ENCODE measurements at places on chromosomes 6 and 20.

GRCh38 chr6:168181316-168181715, 102.3 kb upstream of the FRMD1 start:
- no peak for DNase-seq

- DNase-seq: no peak
These were observed 154.3 kb downstream of the MRPL14 start for GRCh38 chr6:43972913-43973300.

DNA sequence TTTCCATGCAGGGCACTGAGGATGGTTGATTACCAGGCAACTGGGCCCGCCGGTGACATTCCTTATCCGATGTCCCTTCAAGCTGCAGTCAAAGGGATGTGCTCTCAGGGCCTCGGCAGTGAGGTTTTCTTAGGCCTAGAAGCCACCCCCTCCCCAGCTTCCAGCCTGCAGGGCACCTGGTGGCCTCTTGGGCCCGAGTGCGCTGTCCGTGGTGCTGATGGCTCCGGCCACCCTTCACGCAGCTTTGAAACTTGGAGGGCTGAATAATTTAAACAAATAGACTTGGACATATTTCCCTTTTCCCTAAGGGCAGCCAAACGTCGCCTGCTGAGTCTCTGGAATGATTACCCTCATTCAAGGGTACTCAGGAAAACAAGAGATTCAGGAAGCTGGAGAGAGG, 8.9 kb upstream of the MLN start:
- DNase-seq: peak; percentile 75

DNA sequence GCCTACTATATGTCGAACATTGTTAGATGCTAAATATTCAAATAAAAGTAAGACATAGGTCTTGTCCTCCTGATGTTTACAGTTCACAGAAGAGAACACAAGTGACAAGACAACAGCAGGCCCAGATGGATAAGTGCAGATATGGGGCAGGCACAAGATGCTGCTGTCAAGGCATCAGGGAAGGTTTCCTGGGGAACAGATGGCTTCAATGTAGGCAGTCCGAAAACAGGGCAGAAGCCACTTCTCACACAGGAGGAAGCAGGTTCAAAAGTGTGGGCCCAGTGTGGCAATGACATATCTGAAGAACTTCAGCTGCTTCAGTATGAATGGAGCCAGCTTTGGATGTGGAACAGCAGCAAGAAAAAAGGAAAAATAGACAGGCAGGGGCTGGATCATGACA, 32.5 kb downstream of the HLA-DPB1 start:
- DNase-seq: no peak

DNA sequence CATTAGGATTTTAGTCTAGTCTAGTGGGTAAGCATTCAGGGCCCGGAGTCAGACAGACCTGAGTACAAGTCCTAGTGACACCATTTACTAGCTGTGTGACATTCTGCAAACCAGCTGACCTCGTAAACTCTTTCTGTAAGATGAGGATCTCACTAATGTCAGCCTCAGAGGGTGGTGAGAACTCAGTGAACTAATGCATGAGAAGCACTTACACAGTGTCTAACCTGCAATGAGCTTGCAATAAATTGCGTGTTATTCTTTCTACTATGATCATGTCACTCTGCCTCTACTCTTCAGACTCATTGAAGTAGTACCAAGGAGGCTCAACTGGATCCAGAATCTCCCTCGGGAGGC, 41.1 kb upstream of the ZNF831 start:
- DNase-seq: no peak

- peak; percentile 84 for DNase-seq
These were observed 583.5 kb downstream of the EYS start for GRCh38 chr6:65123521-65123920.

GRCh38 chr6:39416728-39417127, 94.2 kb upstream of the KCNK16 start:
- DNase-seq: no peak

GRCh38 chr6:383856-384255, 7.7 kb upstream of the IRF4 start:
- no peak for DNase-seq

DNA sequence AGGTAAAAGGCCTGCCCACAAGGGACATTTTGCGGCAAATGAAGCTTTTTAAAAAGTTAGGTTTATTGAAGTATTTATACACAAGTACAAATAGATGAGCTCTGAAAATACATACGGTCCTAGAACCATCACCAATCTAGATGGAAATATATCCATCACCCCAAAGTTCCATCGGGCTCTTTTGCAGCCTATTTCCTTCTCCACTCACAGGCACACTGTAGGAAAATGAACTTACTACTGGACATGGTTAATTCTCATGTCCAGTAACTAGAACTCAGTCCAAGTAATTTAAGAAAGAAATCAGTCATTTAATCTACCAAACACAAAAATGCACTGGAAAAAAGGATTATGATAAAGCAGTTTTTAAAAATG, 6.2 kb downstream of the PCNA start:
- no peak for DNase-seq

DNA sequence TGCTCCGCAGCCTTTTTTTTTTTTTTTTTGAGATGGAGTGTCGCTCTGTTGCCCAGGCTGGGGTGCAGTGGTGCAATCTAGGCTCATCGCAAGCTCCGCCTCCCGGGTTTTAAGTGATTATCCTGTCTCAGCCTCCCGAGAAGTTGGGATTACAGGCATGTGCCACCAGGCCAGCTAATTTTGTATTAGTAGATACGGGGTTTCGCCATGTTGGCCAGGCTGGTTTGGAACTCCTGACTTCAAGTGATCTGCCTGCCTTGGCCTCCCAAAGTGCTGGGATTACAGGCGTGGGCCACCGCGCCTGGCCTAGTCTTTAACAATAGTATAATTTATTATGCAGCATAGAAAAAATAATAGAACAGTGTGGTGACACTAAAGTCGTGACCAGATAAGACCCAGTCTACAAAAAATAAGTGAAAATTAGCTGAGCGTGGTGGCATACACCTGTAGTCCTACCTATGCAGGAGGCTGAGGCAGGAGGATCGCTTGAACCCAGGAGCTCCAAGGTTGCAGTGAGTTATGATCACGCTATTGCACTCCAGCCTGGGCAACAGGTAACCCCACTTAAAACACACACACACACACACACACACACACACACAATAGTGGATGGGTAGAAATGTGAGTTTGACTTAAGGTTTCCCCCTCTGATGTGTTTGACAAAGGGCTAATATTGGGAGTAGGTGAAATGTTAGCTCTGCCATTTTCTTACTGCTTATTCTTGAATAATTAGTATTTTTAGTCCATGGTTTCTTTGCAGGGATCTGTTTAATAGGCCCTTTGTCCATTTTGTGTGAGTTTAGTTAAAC, 6.5 kb downstream of the PIM1 start:
- DNase-seq: peak; percentile 96

GRCh38 chr6:159874435-159874834, 16.4 kb upstream of the MAS1 start:
- no peak for DNase-seq

GRCh38 chr6:79666634-79667033, 35.5 kb downstream of the SH3BGRL2 start:
- no peak for DNase-seq

- DNase-seq: peak; percentile 64
These were observed 143.2 kb downstream of the MBOAT1 start for GRCh38 chr6:20069021-20069522.

DNA sequence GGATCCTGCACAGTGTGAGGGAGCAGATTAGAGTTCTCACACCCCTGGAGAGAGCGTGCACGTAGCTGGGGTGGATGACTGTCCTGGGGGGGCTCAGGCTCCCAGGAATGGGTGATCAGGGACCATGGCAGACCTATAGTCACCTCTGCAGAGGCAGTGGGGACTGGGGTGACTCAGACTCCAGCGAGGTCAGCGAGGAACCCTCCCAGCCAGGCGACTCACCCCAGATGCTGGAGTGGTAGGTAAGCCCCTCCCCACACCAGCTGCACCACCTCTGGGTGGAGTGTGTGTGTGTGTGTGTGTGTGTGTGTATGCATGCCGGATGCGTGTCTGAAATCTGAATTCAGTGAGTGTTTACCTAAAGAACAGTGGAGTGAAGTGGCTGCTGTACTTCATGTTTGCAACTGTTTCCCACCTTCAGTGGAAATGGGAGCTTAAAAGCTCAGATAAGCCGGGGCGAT, 17.4 kb upstream of the GTSF1L start:
- no peak for DNase-seq

DNA sequence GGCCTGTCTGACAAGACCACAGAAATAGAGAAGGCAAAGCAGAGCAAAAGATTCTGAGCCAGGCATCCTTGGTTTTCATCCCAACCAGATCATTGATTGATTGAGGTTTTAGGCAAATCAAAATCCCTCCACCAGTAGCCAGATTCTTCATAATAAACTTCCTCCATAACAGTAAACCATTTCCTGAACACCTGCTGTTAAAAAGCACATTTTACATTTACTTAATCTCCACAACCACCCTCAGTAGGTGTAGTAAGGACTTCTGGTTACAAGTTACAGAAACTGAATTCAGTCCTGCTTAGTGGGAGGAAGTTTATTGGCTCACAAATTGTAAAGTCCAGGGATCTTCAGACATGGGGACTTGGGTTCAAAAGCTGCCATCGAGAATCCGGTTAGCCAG, 28.3 kb downstream of the EIF2S2 start:
- no peak for DNase-seq

- no peak for DNase-seq
These were observed 70.0 kb downstream of the FAM50B start for GRCh38 chr6:3919130-3919628.

DNA sequence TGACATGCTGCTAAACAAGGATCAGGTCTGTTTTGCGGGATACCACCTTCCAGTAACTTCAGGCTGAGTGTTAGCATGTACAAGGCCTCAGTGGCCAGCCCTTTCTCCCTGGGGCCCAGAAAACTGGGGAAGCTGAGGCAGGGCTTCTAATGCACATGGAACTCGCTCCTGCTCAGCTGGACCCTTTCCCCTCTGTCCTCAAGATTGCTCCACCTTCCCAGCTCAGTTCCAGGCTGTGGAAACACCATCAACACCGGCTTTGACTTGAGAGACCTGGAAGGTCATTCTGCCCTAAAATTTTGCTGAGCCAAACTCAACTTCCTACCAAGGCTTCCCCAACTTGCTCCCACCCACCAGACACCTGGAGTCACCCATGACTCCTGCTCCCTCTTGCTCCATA, 4.2 kb upstream of the BLCAP start:
- DNase-seq: no peak

- DNase-seq: no peak
These were observed 15.7 kb downstream of the GMDS start for GRCh38 chr6:2229742-2230141.

GRCh38 chr6:155066361-155066760, 71.2 kb downstream of the TIAM2 start:
- DNase-seq: no peak

GRCh38 chr20:23020230-23021018, 14.7 kb upstream of the SSTR4 start:
- DNase-seq: no peak

GRCh38 chr6:45654673-45655072, 276.9 kb upstream of the SUPT3H start:
- DNase-seq: no peak

GRCh38 chr20:34863421-34863965, 9.2 kb downstream of the GGT7 start:
- no peak for DNase-seq

DNA sequence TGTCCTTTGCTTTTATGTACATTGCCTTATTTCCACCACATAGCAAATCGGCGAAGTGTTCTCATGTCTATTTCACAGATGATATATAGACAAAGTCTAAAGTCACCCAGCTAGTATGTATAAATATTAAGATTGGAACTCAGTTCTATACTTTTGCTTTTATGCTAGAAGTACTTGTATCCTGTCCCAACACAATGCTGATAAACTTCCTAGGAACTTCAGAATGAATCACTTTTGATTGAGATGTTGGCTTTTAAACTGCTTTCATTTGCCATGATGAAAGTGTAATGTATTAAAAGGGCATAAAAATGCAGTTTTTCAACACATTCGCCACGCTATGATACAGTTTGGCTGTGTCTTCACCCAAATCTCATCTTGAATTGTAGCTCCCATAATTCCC, 50.8 kb downstream of the GCLC start:
- DNase-seq: no peak

DNA sequence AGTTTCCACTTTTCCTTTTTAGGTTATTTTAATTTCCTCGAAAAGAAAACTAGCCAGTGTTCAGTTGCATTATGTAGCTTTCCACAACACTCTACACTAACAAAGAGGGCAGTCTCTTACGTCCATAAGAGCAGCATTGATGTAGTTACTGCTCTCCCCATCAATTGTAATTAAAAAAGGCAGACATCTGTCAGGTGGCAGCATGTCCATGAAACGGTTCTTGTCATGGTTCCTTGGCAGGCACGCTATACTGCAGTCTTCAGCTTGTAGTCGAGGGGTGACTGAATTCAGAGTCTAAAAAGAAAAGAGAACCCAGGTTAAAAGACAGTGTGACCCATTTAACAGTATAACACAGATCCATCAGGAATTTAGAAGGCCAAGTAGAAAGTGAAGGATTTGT, 80.1 kb upstream of the THEMIS start:
- no peak for DNase-seq

DNA sequence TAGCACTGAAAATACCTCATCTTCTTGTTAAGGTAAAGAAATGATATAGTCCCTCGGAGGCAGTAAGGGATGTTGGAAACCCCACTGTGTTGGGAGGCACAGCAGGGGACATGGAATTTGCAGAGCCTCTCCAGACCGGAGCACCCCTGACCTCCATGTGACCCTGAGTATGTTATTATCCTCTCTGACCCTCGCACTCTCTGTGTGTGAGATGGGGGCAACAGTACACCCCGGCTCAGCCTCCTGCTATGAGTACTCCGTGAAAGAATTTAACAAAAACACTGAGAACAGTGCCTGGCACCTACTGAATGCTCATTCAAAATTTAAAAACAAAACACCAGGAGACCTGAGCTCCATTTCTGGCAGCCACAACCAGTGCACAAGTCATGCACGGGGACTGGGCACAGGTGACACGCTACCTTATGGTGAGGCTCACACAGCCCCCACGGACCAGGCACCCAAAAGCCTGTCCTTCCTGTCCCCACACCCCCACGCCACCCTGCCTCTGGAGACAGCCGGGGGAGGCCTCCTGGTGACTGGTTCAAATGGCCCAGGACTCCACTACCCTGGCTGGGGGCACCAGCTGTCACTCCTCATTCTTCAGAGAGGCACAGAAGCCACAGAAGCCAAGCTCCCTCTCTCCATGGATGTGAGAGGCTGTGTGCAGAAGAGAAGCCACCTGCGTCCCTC, 6.1 kb downstream of the NINL start:
- no peak for DNase-seq
